Peyer's patch (tissue), 4 donors: ENCODE measurements at places on chromosomes 2 and 18. TPM values are rescaled to one million over a fixed set of nuclear protein-coding genes. Genes with fewer than 3 reads are reported as not detected.
A peak's percentile ranks its signal among the peaks of the same experiment; 100 is the strongest.

- DNase-seq: peak; percentile 69
These were observed 7.7 kb downstream of the MAPRE3 start for GRCh38 chr2:26978061-26978596.

GRCh38 chr2:50535971-50536759 lies 495.8 kb downstream of the NRXN1 start:
- DNase-seq: no peak

DNA sequence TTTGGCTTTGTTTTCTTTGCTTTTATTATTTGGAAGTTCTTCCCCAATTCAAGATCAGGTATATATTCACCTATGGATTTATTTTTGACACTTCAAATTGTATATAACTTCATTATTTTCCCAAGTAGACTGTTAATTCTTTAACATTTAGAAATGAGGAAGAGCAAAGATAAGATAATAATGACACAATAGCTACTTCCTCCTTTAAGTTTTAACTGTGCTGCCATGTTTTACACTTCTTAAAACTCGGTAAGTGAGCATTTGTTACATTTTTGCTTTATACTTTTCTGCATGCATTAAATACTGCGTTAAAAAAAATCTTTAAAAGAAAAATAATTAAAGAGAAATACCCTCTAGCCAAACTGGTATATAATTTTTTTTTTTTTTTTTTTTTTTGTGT lies 32.5 kb downstream of the SLC66A3 start:
- no peak for DNase-seq

GRCh38 chr2:6412533-6413091 lies 453.1 kb downstream of the CMPK2 start:
- DNase-seq: no peak

GRCh38 chr18:78192054-78192453 lies 787.6 kb upstream of the SALL3 start:
- DNase-seq: no peak

DNA sequence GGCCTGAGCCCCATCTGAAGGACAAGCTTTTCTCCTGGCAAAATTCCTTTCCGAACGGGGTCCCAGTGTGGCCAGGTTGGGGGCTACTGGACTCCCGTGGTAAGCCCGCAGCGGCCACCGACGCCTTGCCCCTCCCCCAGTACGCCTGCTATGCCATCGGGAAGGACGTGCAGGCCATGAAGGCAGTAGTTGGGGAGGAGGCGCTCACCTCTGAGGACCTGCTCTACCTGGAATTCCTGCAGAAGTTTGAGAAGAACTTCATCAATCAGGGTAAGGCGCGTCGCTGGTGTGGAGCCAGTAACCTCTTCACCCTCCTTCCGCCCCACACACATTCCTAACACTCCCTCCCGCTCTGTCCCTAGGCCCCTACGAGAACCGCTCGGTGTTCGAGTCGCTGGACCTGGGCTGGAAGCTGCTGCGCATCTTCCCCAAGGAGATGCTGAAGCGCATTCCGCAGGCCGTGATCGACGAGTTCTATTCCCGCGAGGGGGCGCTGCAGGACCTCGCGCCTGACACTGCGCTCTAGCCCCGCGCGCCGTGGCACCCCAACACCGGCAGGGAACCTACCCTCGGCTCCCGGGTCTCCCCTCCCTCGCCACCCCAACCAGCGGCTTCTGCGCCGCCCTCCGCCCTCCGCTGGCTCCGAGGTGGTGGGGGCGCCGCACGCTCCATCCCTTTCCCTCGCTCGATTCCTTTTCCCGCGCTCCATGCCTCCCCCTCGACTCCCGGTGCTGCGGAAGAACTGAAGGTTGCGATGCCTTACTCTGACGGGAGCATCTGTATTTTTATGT lies 13.6 kb upstream of the ANKRD53 start:
- DNase-seq: peak; percentile 72

GRCh38 chr2:44758591-44758990 lies 182.9 kb upstream of the SIX3 start:
- no peak for DNase-seq

GRCh38 chr2:234676109-234676782 lies 179.4 kb upstream of the ARL4C start:
- no peak for DNase-seq

Gene TEKT4
- not detected for total RNA-seq

Gene CELF4
- 0.35 TPM for total RNA-seq

Gene AMMECR1L
- total RNA-seq: 13.7 TPM

DNA sequence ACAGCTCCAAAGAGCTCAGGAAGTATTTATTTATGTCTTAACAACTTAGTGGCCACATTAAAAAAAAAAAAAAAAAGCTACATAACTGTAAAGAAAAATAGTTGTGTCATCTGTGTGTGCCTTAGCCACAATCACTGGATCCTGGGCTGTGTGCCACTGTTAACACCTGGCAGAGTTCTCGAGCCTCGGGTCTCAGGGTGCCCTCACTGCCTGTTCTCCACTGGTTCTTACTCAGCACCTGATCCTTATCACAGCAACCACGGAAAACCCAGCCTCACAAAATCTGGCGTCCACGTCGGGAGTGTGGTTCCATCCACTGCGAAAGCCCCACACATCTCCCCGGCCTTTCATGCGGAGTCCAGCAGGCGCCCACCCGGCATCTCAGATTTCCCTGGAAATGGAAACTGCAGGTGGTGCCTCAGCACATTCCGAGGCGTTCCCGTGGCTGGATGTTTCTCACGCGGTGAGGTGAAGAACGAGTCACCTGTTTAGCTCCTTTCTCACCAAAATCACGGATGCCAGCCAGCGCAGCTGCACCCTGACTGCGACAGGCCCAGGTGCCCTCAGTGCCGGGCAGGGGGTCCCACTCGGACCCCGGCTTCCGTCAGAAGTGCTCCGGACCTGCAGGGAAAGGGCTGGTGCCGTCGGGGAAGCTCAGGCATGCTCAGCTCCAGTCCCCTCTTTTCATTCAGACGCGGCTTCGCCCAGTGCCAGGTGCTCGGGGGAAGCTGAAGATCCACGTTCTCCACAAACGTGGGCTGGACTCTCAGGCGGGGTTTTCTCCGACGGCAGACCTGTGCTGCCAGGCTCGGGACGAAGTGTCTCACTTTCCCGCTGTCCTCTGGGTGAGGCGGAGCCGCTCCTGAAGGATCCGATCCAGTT lies 198.7 kb upstream of the SALL3 start:
- peak; percentile 32 for DNase-seq

GRCh38 chr2:210203147-210203546 lies 22.1 kb downstream of the ACADL start:
- DNase-seq: no peak

DNA sequence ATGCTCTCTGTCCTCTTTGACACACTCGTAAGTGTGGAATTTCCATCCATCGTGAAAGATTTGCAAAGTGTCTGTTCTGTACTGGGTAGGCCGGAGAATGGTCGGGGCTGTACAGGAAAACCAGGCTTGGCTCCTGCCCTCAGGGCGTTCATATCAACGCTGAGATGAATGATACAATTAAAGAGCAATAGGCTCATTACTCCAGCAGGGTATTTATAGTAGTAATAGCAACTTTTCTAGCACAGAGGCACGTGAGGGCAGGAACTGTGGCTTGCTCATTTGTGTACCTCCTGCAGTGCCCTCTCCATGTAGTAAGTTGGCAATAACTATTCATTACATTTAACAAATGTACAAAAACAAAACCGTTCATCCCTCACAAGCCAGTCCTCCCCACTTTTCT lies 5.3 kb upstream of the NCK2 start:
- DNase-seq: peak; percentile 40

Gene TMEFF2
- 0.83 TPM for total RNA-seq

Gene AQP12A
- total RNA-seq: not detected

GRCh38 chr2:105329197-105329554 lies 359 bp downstream of the TGFBRAP1 start:
- peak; percentile 41 for DNase-seq

DNA sequence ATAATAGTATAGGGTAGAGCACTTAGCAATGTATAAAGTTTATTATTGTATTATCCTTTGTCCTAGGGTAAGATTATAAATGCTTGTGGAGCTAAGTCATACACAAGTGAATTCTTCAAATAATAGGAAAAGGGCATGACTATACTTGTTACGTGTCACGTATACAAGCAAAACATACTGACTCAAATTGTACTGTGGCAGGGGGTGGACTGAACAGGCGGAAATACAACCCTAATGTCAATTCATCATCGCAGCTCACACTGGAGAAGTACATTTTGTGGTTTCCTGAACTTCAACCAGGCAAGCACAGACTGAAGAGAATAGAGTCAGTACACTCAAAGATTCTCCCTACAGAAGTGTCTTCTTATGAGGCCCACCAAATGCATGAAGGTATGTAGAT lies 201.0 kb downstream of the MBD2 start:
- DNase-seq: no peak

Gene UGT1A3
- total RNA-seq: not detected

DNA sequence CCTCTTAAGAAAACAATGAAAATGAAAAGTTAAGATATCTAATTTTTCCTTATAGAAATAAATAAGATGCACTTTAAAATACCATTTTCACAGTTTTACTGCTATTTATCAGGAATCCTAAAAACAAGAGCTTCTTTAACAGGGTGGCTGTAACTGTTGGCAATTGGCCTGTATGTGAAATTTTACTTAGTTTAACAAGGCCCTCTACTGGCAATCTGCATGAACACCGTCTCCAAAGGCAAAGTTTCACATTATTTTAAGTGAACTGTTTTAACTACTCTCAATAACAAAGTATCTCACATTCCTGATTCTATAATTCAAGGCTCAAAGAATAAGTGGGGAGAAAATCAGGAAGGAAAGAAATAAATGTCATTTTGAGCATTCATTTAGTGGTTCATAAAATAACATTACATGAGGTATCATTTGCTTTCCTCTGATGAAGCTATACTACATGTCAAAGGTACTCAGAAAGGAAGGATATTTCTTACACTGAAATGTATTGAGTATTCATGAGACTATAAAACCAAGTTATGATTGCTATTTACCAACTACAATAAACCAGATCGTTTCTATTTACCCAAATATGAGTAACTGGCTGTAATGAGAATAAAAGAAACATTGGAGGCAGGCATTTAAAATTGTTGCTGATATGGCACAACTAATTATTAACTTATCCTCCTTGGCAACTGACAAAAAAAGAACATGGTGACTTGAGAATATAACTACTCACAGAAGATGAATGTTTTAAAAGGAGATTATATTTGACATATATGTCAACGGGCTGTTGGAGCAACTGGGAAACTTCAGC lies 7.0 kb downstream of the NCKAP5 start:
- DNase-seq: no peak

Gene MARCHF4
- total RNA-seq: not detected

DNA sequence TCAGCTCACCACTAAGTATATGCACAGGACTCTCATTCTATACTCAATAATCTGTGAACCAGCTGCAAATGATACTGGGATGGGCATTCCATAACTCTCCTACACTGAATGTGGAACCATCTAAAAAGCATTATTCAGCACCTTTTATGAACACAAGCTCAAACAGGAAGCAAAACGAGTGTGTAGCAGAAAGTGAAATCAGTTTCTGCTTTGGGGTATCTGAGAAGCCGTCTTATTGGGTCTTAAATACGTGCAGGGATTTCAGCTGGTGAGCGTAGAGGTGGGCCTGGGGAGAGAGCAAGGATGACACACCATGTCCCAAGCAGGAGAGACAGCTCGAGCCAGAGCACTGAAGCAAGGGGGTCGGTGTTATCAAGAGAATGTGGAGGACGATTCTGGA lies 120.0 kb upstream of the TTN start:
- DNase-seq: no peak

- DNase-seq: no peak
These were observed 84.4 kb downstream of the TGOLN2 start for GRCh38 chr2:85243101-85244072.

Gene C2orf80
- total RNA-seq: not detected

DNA sequence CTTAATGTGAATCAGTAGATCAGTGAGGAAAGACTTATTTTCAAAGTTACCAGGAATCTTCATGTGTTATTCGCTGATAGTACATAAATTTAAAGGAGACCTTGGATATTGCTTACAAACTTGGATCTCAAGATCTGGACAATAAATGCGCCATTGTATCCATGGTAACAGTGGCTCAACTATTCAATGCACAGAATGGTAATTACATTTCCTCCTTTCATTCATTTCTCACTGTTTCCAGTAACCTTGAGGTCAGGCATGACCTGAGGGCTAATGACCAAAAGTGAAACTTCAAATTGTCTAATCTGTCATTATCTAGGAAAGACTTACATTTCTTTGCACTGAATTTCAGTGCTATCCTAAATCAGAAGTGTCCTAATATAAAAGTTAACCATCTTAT lies 8.1 kb downstream of the LRP2 start:
- DNase-seq: no peak

GRCh38 chr2:213834746-213835145 lies 550.5 kb downstream of the SPAG16 start:
- no peak for DNase-seq

GRCh38 chr2:60246583-60246982 lies 306.9 kb downstream of the BCL11A start:
- no peak for DNase-seq

GRCh38 chr2:47964722-47965434 lies 58.6 kb upstream of the FBXO11 start:
- DNase-seq: no peak

DNA sequence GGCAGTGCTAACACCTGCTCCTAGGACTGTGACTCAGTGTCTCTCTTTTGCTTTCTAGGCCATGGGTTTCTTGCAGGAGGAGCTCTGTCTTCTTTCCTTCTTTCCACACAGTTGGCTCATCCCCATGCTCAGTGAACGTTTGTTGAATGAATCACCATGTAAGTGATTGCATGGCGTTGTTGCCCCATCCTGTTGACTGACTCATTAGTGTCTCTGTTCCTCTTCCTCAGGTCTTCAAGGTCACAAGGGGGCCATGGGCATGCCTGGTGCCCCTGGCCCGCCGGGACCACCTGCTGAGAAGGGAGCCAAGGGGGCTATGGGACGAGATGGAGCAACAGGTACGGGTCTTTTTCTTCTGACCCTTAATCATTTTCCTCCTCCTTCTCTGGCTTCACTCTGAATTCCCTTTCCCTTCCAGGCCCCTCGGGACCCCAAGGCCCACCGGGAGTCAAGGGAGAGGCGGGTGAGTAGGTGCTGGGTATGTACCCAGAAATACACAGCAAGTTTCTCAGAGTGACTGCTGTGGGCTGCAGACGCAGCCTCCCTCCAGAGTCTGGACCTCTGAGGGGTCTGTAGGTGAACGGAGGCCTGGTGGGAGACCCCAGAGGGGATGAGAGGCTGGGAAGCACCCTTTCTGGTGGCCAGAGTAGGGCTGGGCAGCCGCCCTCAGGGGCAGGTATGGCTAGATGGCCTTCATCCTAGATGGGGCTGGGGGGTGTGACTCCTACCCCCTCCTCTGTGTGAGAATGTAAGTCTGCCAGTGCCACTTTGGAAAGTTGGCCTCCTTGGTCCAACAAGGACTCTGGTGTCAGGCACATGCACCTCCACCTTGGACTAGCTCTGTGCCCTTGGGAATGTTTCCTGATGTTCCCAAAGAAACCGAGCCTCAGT lies 32.4 kb downstream of the MARCO start:
- DNase-seq: no peak

DNA sequence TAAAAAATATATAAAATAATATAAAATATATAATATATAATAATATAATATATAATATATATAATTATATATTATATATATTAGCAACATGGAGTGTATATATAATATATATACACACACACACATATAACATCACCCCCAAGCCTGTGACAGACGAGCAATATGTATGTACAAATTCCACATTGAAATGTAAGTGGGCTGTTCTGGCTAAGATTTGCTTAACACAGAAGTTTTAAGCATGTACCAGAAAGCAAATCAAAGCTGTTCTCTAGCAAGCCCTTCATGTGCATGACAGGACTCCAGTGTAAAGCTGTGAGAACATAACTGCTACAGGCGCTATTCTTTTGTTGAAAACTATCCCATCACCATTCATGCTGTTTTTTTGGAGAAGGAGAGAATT lies 261.7 kb upstream of the TNP1 start:
- DNase-seq: no peak

GRCh38 chr2:237773826-237774225 lies 24.8 kb upstream of the RBM44 start:
- no peak for DNase-seq
